ENCODE measurements at places on chromosomes 3 and 15.
A peak's percentile ranks its signal among the peaks of the same experiment; 100 is the strongest.

DNA sequence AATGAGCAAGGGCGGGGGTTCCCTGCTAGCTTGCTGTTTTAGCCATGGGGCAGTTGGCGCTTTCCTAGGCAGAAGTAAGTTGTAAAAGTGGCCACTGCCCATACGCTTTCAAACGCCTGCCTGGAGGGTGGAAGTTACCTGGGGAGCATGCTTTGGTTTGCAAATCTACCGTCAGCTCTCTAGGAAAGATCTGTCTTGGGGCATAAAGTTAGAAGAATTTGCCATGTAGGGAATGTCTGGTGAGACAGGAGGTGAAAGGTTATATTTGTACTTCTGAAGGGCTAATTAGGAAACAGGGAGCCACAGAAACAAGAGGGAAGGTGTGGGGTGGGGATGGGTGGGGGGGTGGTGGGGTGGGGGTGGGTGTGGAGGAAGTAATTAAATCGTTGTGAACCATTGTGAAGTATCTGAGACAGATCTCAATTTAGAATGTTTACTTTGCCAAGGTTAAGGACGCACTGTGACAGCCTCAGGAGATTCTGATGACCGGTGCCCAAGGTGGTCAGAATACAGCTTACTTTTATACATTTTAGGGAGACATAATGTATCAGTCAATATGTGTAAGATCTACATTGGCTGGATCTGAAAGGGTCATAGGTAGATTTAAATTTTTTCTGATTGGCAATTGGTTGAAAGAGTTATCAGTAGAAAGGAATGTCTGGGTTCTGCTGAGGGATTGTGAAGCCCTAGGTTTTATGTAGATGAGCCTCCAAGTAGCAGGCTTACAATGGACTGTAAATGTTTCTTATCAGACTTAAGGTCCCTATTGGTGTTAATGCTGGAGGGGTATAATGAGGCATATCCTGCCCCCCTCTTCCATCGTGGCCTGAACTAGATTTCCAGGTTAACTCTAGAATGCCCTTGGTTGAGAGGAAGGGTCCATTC, 62.0 kb upstream of the GCNT3 start:
- no peak overlapping the region for H3K27ac ChIP-seq
- H3K36me3 ChIP-seq = no peaks in the 10 kb centered on the region
- peaks cover 12% of the 10 kb centered on the region for H3K27me3 ChIP-seq
- no peak for DNase-seq
- H3K4me1 ChIP-seq = peaks cover 17% of the 10 kb centered on the region
- no peak overlapping the region for H3K4me3 ChIP-seq

GRCh38 chr3:7241584-7242302, 380.8 kb downstream of the GRM7 start:
- H3K36me3 ChIP-seq = no peaks in the 10 kb centered on the region
- no peak overlapping the region for H3K4me3 ChIP-seq
- no peak for DNase-seq
- no peaks in the 10 kb centered on the region for H3K4me1 ChIP-seq

DNA sequence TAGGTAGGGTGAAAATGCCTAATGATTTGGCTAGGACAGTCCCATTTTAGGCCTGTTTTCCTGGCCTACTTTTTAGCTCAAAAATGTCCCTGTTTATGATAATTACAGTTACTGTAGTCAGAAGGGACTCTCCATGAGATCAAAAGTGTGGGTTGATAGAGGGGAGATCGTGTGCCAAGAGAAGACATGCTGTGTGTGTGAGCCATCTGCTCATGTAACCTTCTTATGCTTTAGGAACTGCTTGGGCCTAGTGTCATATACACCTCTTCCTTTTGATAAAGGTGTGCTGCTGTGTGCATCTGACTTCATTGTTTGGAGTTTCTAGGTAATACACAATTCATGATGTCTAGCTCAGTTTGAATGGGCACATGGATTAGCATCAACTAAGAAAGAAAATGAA, 786.5 kb downstream of the PDCD6IP start:
- H3K36me3 ChIP-seq = no peaks in the 10 kb centered on the region
- H3K4me3 ChIP-seq = no peak overlapping the region
- no peak for DNase-seq
- no peaks in the 10 kb centered on the region for H3K4me1 ChIP-seq
- no peaks in the 10 kb centered on the region for H3K27me3 ChIP-seq

DNA sequence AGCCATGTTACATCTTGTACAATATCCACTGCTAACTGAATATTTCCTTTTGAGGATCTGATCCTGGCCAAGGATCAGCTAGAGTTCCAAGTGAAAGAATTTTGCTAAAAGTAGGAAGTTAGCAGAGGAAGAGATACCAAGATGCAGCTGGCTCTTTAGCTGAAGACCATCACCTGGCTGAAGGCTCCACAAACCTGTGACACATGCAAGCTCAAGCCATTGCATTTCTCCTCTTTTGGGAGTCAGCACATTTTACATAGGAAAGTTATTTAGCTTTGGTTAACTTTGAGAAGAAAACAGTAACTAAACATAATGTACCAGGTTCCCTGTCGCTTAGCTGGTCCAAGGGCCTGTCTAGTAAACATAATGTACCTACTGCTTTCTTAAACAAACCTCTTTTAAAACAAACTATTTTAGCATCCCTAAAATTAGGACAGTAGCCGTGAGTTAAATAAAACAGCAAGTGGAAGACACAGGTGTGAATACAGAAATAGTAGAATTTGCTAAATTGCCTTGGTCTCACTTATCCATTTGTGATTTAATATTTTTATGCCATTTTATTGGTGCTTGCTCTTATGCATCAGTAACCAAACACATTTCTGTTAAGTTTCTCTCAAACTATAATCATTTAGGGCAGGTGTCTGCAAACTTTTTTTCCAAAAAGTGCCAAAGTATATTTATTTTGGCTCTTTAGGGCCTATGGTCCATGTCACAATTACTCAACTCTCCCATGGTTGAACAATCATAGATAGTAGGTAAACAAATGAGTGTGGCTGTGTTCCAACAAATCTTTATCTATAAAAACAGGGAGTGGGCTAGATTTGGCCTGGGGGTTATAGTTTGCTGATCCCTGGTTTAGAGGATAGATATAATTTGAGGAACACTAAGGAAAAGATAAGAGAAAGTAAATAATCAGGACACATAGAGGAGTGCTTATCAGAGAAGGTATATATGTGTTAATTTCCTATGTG, 11.2 kb downstream of the GCSAM start:
- H3K27me3 ChIP-seq = no peaks in the 10 kb centered on the region
- H3K36me3 ChIP-seq = peaks cover 63% of the 10 kb centered on the region
- H3K27ac ChIP-seq = no peak overlapping the region
- no peak overlapping the region for H3K4me3 ChIP-seq
- peaks cover 82% of the 10 kb centered on the region for H3K4me1 ChIP-seq

GRCh38 chr3:140953028-140953960, 11.7 kb downstream of the SLC25A36 start:
- H3K36me3 ChIP-seq = peaks cover 37% of the 10 kb centered on the region
- no peak overlapping the region for H3K4me3 ChIP-seq
- H3K27me3 ChIP-seq = no peaks in the 10 kb centered on the region
- DNase-seq = no peak
- peaks cover 36% of the 10 kb centered on the region for H3K4me1 ChIP-seq
- no peak overlapping the region for H3K27ac ChIP-seq

DNA sequence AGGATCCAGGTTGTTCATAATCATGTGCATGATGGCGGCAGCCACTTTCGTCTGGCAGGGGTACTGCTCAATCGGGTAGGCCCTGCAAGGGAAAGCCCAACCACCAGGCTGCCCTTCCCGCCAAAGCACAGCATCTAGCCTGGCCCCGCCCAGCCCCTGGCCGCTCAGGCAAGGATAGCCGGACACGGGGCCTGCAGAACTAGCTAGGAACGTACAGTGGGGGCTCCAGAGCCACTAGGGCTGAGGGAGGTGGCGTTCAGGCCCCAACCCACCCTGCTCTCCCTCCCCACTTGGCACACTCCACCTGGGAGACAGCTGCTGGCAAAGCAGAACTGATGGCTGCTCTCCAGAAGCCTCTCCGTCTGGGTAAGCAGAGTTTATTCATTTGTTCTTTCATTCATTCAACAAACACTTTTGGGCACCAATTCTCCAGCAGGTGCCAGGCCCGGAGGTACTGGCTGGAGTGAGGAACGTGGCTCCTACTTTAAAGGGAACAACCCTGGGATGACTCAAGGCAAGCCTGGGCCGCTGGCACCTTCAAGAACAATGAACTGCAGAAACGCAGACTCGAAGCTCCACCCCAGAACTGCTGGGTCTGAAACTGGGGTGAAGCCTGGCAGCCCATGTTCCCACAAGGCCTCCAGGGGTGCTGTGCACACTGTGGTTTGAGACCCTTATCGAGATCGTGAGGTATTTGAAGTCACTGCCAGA, 7.8 kb downstream of the UROC1 start:
- no peaks in the 10 kb centered on the region for H3K36me3 ChIP-seq
- H3K27ac ChIP-seq = no peak overlapping the region
- no peak for DNase-seq

GRCh38 chr3:184540777-184541681, 20.6 kb upstream of the EPHB3 start:
- peaks cover 86% of the 10 kb centered on the region for H3K27me3 ChIP-seq
- no peak overlapping the region for H3K27ac ChIP-seq
- peak; percentile 79 for DNase-seq
- no peaks in the 10 kb centered on the region for H3K36me3 ChIP-seq

- no peaks in the 10 kb centered on the region for H3K36me3 ChIP-seq
- H3K27ac ChIP-seq = no peak overlapping the region
- peaks cover 13% of the 10 kb centered on the region for H3K27me3 ChIP-seq
- peaks cover 43% of the 10 kb centered on the region for H3K4me1 ChIP-seq
Observed at GRCh38 chr3:72629191-72629631, 219.0 kb downstream of the SHQ1 start.

DNA sequence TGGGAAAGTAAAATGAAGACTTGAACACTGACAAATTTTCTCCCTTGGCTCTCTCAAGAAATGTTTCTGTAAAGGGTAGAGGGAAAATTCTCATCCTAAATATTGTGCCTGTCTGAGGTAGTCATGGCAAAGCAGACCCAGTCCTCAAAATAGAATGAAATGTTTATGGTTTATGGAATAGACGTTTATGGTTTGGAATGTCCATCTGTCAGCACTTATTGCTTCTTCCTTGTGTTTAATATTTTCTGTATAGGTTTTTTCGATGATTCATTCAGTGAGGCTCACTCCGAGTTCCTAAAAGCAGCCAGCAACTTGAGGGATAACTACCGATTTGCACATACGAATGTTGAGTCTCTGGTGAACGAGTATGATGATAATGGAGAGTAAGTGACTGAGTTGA, 13.9 kb downstream of the ELL3 start:
- peaks cover 78% of the 10 kb centered on the region for H3K36me3 ChIP-seq
- no peak for DNase-seq

GRCh38 chr3:183537295-183537730, 18.2 kb downstream of the KLHL6 start:
- no peak for DNase-seq
- H3K36me3 ChIP-seq = no peaks in the 10 kb centered on the region
- peaks cover 11% of the 10 kb centered on the region for H3K27me3 ChIP-seq
- no peak overlapping the region for H3K27ac ChIP-seq
- no peak overlapping the region for H3K4me3 ChIP-seq
- H3K4me1 ChIP-seq = peaks cover 37% of the 10 kb centered on the region

DNA sequence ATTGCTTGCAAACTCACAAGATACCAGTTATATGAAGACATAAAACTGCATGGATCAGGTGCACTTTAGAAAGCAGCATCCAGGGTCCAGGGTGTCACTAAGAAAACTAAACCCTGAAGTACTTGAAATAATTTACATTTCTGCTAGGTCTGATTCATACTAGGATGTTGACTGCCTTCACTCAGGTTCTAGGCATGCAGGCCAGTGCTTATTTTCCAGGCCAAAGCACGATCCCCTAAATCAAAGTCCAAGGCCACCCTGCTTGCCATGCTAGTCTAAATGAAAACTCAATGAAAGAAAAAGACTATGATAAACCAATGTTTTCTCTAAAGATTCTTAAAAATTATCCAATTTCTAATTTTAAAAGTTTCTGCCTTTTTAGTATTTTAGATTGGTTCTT, 49.4 kb downstream of the GREM1 start:
- no peak overlapping the region for H3K27ac ChIP-seq
- H3K4me3 ChIP-seq = no peak overlapping the region
- H3K4me1 ChIP-seq = no peaks in the 10 kb centered on the region
- no peak for DNase-seq
- no peaks in the 10 kb centered on the region for H3K27me3 ChIP-seq
- peaks cover 12% of the 10 kb centered on the region for H3K36me3 ChIP-seq

- H3K4me1 ChIP-seq = peaks cover 45% of the 10 kb centered on the region
- H3K27ac ChIP-seq = no peak overlapping the region
- peaks cover 16% of the 10 kb centered on the region for H3K27me3 ChIP-seq
- H3K4me3 ChIP-seq = no peak overlapping the region
- DNase-seq = no peak
Observed at GRCh38 chr3:125050488-125051090, 5.2 kb downstream of the HEG1 start.

DNA sequence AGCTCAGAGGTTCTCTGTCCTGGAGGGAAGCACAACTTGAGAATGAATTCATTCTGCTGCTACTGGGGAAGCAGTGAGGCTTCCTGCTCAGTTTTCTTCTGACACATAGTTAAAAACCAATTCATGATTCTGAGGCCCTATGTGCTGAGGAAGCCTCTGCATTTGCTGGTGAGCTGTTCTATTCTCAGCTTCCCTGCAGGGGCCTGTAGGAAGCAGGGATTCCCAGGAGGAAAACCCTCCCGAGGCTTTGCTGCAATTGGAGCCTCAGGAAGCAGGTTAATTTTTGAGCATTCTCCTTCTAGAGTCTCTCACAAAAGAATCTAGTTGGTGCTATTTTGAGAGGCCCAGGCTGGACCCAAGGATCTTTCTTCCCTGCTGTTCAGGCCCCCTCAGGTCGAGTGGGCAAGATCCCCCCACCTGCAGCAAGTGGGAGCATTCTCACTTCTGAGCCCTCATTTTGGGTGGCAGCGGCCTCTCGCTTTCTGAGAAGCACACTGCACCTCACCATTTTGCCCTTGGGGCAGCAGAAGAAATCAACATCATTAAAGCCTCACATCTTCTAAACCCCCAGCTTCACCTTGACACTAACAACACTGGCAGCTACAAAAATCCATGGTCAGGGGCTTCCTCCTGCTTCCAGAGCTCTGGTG, 197.5 kb upstream of the TSC22D2 start:
- peak overlapping the region; percentile 15 for H3K27ac ChIP-seq
- no peak for DNase-seq
- H3K27me3 ChIP-seq = peaks cover 10% of the 10 kb centered on the region
- H3K4me1 ChIP-seq = peaks cover 15% of the 10 kb centered on the region
- no peak overlapping the region for H3K4me3 ChIP-seq
- peaks cover 3% of the 10 kb centered on the region for H3K36me3 ChIP-seq

- peaks cover 25% of the 10 kb centered on the region for H3K4me1 ChIP-seq
- H3K27ac ChIP-seq = no peak overlapping the region
- no peaks in the 10 kb centered on the region for H3K36me3 ChIP-seq
- DNase-seq = no peak
- H3K27me3 ChIP-seq = no peaks in the 10 kb centered on the region
Observed at GRCh38 chr15:72796210-72796514, 12.6 kb upstream of the ADPGK start.
